Glomerular endothelial cell (primary cell): ENCODE measurements at places on chromosomes 3 and 15. TPM values are rescaled to one million over a fixed set of nuclear protein-coding genes. Genes with fewer than 3 reads are reported as not detected.

SNURF gene
- total RNA-seq: 2.6 and 2.8 TPM in 2 replicates

DNA sequence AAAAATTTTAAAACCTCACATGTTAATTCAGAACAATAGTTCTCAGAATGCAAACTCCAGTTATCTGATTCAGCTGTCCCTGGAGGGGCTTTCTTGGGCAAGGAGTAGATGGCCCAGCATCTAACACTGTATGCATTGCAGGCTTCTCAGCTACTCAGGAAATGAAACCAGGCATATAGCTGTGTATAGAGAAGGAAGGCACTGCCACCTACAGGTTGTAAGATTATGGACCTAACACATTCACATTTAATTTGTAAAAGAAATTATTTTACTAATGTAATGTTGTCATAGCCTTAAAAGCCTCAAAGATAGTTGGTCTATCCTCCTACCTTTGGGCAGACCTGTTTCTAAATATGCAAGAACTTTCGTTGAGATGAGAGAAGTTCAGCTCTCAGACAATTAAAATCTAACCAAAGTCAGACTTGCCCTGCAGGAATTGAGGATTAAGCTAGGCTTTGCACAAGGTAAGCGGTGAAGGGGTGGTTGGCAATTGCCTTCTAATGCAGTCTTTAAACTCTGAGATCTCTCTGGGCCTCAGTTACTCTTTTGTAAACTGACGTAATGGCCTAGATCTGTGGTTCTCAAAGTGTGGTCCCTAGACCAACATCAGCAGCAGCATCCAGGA lies 132.8 kb upstream of the SLC24A5 start:
- DNase-seq: peak; percentile 42

GRCh38 chr3:58388550-58389091 lies 45.0 kb downstream of the PDHB start:
- DNase-seq: peak; percentile 33

GRCh38 chr3:117059956-117060270 lies 350.3 kb downstream of the TUSC7 start:
- DNase-seq: no peak

PLIN1 gene
- 0.35 TPM in 1 of 2 replicates, not detected in the other for total RNA-seq

GLDN gene
- not detected in 2 replicates for total RNA-seq

DNA sequence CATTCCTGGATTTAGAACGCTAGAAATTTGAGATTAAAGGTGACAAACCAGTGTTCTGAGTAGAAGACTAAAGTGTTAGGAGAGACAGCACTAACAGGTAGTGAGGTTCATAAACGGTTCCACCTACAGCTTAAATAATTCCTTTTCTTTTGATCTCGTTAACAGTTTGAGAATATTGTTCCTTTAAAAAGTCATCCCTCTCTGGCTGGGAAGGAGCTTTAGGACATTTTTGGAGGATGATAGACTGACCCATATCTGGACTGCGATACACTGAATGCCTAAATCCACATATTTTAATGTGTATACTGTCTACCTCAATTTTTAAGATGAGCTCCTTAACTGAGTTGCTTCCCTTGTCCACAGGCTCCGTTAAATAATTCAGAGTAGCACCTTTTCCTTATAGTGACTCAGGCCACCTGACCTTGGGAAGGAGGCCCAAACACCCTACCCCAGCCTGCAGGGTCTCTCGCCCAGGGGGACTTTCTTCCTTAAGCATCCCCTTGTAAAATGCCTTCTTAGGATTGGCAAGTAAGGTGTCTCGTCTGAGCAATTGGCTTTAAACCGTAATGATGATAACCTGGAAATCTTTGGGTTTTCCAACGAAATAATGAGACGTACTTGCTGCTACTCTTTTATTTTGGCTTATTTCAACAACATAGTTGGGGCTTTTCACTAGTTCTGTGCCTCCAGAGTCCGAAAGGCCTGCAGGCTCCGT lies 3.3 kb downstream of the TRIM71 start:
- no peak for DNase-seq

DNA sequence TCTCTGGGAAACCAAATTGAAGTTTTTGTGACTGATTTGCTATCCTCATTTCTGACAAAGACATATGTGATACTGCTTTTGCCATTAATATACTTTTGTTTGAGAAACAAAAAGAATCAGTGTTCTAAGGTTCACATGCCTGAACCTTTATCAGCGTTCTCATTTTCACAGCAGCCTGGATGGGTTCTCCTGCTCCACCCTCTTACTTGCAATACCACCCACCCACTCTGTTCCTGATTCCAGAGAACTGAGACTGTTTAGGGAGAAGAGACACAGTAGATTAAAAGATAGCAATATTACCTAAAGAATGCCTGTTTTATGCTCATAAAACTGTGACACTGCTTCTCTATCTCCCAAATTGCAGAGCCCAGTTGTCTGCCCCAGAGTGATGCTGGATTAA lies 25.8 kb upstream of the ARL6 start:
- DNase-seq: no peak

GRCh38 chr15:56390739-56391267 lies 25.6 kb downstream of the TEX9 start:
- no peak for DNase-seq

ERC2 gene
- total RNA-seq: 0.19 and 1.3 TPM in 2 replicates

GRCh38 chr3:13966302-13966701 lies 86.4 kb upstream of the WNT7A start:
- DNase-seq: no peak

MSL2 gene
- total RNA-seq: 22.6 and 25.6 TPM in 2 replicates

GRCh38 chr3:158961471-158961870 lies 159.6 kb downstream of the MFSD1 start:
- DNase-seq: no peak

DNA sequence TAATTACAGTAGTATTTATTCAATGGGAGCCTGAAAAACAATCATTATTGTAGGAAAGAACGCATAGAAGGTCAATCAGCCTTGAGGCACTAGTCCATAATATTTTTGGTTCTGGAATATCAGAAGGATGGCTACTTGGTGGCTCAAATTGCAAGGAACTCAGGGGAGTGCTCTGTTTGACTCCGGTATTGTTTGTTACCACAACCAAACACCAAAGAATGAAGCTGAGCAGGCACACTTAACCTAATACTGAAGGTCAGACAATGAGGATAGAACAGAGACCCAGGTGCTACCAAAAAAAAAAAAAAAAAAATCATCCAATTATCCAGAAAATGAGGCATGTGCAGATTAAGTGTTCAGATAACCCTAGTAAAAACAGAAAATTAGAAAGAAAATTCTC lies 11.1 kb upstream of the SATB1 start:
- no peak for DNase-seq

TMIE gene
- not detected in 2 replicates for total RNA-seq
